ENCODE measurements at places on chromosomes 13 and 19. TPM values are rescaled to one million over a fixed set of nuclear protein-coding genes. Genes with fewer than 3 reads are reported as not detected.

ACP5 gene
- 10.5 TPM for total RNA-seq

GRCh38 chr13:65553096-65553727, 1676.9 kb downstream of the PCDH9 start:
- DNase-seq: no peak

- no peak for DNase-seq
Observed at GRCh38 chr13:105906746-105907145, 628.7 kb downstream of the EFNB2 start.

GRCh38 chr13:110649551-110649950, 34.2 kb downstream of the NAXD start:
- no peak for DNase-seq

NPAS1 gene
- not detected for total RNA-seq

DNA sequence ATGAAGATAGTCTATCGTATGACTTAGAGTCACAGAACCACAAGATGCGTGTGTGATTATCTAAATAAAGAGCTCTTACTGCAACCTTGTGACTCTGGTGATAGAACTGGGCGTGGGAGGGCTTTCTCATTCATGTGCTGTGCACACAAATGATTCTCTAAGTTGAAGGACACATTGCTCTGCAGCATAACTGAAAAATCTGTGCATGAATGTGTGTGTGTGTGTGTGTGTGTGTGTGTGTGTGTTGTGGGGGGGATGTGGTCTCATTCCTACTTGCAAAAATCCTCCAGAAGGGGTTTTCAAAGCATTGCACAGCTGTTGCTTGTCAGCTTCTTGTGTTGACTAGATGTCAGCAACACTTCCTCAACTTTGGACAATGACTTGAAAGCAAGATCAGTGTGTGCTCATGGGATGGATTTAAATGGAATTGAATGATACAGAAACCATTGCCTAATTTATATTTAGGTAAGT, 22.4 kb downstream of the LRCH1 start:
- no peak for DNase-seq

FGF22 gene
- not detected for total RNA-seq

DNA sequence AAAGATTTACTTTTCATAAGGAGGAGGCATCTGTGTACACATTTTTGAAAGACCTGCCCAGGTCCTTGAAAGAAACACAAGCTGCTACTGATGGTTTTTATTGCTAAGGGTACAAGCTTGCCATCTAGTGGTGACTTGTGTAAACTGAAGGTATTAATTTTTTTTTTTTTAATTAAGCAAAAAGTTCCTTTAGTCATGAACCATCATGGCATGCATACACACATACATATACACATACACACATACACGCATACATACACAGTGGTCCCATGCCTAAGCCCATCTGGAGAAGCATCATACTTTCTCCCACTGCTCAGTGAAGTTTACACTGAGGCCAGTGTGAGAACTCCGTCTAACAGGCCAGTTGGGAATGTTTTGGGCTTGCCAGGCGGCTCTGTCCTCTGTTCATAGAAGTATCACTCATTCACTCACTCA, 312.5 kb downstream of the DCLK1 start:
- DNase-seq: no peak

DNA sequence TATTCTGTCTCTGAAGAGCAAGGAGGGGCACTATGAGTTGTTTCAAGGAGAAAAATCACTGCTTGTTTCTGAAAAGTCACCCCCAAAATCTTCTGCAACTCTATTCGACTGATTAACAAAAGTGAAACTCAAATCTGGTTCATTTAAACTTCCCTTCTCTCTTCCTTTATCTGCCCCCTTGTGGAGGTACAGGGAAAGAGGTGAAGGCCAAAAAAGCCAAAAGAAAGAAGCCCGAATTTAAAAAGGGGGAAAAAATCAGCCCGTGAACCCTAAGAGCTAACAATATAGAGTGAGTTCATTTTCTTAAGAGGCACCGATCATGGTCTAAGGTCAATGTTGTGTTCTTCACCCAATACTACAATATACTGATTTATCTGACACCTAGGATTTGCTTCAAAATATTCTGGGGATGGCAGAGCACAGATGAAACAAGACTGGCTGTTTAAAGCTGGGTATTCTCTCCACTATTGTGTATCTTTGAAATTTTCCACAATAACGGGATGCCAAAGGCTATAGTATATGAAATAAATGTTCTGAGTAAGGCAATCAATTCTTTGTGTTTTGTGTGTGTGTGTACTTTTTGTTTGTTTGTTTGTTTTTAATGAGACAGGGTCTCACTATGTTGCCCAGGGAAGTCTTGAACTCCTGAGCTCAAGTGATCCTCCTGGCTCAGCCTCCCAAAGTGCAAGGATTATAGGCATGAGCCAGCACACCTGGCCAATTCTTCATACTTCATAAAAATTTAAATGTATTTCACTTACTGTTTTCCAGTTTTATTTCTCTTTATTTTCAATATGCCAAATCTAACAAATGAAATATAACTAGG, 55.0 kb upstream of the EEF1AKMT1 start:
- DNase-seq: peak; percentile 12

- DNase-seq: no peak
Observed at GRCh38 chr19:6011794-6012193, 33.9 kb upstream of the RANBP3 start.

GRCh38 chr13:98187965-98188261, 10.8 kb upstream of the RNF113B start:
- DNase-seq: no peak

DNA sequence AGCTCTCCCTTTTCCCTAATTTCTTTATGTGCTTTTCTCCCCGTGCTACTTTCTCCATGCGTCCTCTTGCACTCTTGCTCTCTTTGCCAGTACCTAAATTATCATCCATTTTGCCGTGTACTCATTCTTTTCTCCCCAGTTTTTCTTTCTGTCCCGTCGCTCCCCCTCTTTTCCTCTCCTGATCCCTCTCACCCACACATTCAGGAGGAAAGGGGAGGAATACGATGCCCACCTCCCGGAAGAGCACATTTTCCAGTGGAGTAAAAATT, 821 bp downstream of the ZNF616 start:
- DNase-seq: no peak

DNA sequence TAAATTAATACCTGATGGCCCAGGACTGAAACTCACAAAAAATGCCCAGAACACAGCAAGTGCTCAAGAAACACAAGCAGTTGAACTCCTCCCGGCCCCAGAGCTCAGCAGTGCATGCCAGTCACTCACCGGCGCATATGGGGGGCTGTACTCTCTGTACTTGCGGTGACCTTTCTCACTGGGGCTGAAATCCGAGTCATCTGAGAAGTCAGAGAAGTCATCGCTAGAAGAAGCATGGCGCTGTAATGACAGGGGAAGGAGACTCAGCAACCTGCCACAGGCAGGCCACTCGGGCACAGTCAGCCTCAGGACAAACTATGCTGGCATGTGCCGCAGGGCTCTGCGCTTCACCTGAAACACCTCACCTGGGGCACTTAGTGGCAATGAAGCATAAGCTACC, 19.7 kb downstream of the ZC3H4 start:
- no peak for DNase-seq

PEPD gene
- 248 TPM for total RNA-seq

DNA sequence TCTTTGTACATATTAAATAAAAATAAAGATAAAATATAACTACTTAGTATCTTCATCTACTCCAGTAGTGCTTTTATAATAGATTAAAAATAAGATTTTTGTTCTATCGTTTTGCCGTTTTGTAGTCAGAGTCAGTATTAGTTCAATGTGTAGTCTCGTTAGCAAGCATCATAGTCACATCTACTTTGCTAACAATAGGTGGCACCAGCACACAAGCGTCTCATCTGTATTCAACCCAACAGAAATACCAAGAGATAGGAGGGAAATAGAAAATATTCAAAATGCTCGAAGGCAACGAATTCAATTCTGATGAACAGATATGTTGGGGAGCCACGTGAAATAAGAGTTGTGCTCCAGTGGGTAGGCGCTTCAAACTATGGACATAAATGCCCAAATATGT, 21.4 kb upstream of the MICU2 start:
- peak; percentile 19 for DNase-seq

TEKTIP1 gene
- total RNA-seq: not detected

DNA sequence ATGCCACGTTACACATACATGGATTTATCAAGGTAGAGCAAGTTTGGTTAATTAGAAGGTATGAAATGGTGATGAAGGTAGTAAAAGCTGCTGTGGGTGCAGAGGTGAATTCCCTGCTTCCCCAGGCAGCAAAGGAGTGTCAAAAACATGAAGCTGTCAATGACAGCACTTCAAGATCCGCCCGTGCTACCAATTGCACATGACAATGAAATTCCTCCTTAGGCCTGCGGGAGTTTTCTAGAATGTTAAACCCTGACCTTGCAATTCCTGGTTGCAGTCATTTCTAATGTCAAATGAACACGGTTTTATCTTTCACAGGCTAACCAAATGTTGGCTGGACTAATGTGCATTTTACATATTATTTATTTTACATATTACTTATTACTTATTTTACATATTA, 67.7 kb upstream of the LSM14A start:
- no peak for DNase-seq

GRCh38 chr13:32902874-32903273, 113.3 kb upstream of the KL start:
- DNase-seq: peak; percentile 34

- DNase-seq: no peak
Observed at GRCh38 chr13:101757446-101758039, 305.1 kb downstream of the ITGBL1 start.

DNA sequence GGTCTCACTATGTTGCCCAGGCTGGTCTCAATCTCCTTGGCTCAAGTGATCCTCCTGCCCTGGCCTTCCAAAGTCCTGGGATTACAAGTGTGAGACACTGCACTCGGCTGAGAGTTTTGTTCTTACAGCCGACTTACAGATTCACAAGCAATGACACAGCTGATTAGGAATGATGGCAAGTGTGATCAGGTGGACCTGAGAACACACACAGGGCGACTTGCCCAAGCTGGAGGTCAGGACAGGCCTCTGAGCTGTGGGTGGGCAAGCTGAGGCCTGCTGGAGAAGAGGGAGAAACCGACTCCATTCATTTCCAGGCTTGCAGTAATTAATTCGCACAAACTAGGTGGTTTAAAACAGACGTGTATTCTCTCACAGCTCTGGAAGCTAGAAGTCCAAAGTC, 8.1 kb upstream of the ATG4D start:
- no peak for DNase-seq

DNA sequence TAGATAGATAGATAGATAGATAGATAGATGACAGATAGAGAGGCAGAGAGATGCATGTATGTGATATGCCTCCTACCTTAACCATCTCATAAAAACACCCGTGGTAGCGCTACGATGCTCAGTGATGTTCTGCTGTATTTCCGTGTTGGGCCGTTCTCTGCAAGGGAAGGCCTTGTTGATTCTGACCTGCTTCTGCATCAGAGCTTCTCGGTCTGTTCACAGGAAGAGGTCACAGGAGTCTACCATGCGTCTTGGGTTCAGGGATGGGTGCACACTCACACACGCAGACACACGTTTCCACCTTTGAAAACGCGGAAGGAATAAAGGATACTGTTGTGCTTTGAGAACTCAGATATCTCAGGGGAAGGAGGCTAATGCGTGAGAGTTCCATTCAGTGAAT, 316.9 kb downstream of the TEX29 start:
- no peak for DNase-seq

DNA sequence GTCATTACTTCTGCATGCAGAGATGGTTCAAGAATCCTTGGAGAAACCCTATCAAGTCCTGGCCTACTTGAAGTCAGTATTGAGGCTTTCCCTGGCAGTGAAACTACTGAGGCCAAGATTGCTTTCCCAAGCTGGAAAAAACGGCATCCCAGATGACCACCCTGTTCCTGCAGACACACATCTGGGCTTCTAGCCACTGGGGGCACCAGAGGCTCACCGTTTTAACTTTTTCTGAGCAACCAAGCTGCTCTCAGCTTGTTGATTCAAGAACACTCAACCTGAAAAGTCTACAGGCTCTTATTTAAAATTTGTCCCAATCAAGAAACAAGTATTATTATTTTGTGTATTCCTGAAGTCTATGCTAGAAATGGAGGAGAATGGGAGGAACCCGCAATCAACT, 66.6 kb downstream of the SPRYD7 start:
- DNase-seq: no peak

Data from transverse colon (tissue), 4 donors.